NCI-H1436 (cell line): ENCODE measurements at places on chromosomes 2 and 18.

GRCh38 chr2:104790100-104790811 is 63.7 kb upstream of the POU3F3 start:
- no peak for DNase-seq

DNA sequence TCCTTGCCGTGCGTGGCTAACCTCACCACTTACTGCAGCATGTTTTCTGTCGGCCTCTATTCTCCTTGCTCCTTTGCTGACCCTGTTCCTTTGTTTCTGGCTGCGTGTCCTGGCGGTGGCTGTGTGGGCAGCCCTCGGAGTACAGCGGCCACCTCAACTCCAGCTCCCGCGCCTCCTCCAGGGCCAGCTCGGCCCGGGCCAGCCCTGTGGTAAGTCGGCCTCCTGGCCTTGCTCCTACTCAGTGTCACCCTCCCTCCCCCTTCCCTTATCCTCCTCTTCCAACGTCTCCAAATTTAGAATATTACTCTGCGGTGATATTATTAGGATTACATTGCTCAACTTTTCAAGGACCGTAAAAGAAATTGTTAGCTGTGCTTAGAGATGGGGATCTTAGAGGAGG is 59.5 kb upstream of the RBM44 start:
- no peak for DNase-seq

- no peak for DNase-seq
Observed at GRCh38 chr18:4789506-4789905, 334.4 kb upstream of the DLGAP1 start.

DNA sequence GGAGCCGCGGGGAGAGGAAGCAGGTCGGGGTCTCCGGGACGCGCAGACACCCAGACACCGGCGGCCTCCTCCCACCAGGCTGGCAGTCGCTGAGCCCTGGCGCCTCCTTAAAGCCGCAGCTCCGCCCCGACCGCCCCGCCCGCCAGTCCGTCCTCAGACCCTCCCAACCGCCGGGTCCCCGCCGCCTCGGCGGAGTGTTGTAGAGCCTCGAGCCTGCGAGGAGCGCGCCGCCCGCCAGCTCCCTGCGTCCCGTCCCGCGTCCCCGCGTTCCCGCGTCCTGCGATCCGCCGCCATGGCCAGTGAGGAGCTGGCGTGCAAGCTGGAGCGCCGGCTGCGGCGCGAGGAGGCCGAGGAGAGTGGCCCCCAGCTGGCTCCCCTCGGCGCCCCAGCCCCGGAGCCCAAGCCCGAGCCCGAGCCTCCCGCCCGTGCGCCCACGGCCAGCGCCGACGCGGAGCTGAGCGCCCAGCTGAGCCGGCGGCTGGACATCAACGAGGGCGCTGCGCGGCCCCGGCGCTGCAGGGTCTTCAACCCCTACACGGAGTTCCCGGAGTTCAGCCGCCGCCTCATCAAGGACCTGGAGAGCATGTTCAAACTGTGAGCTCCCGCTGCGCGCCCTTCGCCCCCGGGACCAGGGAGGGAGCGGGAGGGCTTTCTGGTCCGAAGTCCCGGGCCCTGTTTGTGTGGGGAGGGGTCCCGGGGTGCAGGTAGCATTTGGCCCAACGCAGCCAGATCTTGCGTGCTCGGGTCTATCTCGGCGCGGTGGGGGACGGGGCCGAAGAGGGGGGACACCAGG is at the start of gene EFHD1:
EFHD1 (plus strand) TSS at position 192 of the 793 bp plus-strand sequence; CDS start at position 293, 101 bp downstream.
- DNase-seq, result peak; percentile 26

GRCh38 chr2:48347712-48348111 is 182.2 kb upstream of the STON1 start:
- no peak for DNase-seq
